Vagina (tissue), 2 donors: ENCODE measurements at places on chromosomes 16 and 17.

DNA sequence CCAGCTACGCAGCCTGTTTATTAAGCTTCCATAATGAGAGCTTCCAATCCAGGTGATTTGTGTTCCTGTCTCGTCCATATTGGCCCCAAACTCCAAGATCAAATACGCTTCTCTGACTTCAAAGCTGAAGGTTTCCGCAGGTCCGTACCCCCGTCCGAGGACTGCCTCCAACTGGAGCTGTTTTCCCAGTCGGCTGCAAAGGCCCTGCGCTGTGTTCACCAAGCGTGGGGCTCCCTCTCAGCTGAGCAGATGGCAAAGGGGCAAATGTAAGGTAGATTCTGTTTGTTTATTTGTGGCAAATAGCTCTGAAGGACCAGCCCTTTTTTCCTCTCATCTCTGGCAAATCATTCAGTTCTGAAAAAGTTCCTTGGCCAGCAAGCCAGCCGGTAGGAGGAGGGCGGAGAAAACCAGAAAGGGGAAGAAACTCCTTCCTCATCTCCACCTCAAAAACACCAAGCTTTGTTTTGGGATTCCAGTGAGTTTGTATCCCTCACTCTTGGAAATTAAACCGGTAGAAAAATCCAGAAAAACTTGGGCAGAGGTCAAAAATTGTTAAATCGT lies 35.2 kb downstream of the NXN start:
- no peak for DNase-seq

DNA sequence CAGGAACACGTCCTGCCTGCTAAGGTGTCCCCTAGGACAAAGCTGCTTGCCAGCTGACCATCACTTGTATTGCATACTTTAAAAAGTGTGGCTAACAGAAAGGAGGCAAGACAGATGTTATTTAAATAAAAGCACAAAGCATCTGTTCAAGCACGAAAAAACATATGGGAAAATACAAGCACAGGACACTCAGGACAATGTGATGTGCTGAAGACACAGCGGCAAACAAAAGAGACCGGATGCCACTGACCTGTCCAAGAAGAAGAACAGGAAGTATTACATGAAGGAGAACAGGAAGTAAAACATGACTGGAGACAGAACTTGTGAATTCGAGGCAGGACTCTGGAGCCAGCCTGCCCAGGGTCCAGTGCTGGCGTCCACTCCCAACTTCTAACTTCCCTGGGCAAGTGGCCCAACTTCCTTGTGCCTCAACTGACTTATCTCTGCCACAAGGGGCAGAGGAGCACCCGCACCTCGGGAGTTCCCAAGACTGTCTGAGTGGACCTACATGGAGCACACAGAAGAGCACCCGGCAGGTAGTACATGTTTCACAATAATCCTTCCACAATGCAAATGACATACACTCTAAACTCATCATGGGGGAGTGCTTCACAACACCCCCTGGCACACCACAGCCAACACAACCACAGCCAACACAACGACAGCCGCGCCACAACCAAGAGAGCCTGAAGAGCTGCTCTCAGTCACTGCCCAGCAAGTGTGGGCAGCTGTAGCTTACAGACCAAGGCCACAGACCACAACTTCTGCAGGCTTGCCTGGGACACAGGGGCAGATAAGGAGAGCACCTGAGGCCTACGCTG lies 36.6 kb downstream of the ANKRD11 start:
- no peak for DNase-seq

- DNase-seq, result no peak
These were observed 16.0 kb downstream of the SOX8 start for GRCh38 chr16:997440-998051.

GRCh38 chr17:68790492-68790891 lies 164.7 kb downstream of the ABCA8 start:
- no peak for DNase-seq

GRCh38 chr17:8679126-8679525 lies 48.6 kb upstream of the MYH10 start:
- no peak for DNase-seq

- no peak for DNase-seq
These were observed 17.3 kb downstream of the SLC5A10 start for GRCh38 chr17:18968945-18969887.

DNA sequence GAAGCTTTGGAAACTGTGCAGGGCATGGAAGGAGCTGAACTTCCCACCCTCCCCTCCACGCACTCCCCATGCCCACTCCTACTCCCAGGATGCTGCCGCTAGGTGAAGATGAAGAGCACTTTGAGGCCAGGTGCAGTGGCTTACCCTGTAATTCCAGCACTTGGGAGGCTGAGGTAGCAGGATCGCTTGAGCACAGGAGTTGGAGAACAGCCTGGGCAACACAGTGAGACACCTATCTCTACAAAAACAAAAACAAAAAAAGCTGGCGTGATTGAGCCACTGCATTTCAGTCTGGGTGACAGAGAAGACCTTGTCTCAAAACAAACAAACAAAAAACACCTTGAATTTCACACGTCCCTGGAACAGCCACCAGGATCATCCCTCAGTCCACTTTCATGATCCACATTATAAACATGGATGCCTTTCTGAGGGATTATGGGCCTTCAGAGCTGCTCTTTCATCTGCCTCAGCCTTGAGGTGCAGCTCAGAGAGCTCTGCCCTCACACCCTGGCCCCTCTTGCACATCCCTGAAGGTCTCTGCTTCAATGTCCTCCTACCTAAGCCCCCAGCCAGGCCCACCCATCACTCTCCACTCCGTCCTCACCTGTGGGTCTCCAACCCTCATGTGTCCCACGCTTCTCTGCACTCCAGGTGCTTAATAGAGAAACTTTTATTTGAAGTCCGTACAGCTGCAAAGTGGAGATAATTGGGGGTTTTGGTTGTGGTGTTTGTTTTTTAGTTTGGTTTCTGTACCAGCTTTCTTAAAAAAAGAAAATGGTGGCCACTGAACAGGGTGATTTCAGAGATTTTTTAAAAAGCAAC lies 25.8 kb downstream of the PHB1 start:
- no peak for DNase-seq
